ENCODE measurements at places on chromosomes 3 and 15.
A peak's percentile ranks its signal among the peaks of the same experiment; 100 is the strongest.

DNA sequence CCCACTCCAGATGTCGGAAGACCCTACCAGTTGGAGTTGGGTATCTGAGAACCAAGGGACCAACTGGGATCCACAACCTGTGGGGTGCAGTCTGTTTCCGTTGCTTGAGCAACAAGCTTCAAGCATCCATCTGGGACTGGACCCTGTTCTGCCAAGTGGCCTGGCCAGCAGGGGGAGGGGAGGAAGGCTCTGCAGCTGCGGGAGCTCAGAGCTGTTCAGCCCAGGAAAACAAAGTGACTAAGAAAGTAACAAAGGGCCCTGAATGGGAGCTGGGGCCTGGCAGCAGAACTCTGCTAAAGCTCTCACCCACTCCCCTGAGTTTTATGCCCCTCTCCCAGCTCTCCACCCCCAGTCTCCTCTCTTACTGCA lies 2.7 kb downstream of the TYRO3 start:
- no peak for DNase-seq

- no peak for DNase-seq
Measured at GRCh38 chr15:95457520-95457919, 873.0 kb upstream of the NR2F2 start.

DNA sequence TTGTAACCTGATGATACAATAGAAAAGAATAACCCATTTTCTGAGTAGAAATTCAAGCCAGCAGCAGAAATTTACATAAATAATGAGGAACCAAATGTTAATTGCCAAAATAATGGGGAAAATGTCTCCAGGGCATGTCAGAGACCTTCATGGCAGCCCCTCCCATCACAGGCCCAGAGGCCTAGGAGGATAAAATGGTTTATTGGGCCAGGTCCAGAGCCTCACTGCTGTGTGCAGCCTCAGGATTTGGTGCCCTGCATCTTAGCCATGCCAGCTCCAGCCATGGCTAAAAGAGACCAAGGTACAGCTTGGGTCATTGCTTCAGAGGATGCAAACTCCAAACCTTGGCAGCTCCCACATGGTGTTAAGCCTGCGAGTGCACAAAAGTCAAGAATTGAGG lies 352.1 kb upstream of the MEIS2 start:
- no peak for DNase-seq

DNA sequence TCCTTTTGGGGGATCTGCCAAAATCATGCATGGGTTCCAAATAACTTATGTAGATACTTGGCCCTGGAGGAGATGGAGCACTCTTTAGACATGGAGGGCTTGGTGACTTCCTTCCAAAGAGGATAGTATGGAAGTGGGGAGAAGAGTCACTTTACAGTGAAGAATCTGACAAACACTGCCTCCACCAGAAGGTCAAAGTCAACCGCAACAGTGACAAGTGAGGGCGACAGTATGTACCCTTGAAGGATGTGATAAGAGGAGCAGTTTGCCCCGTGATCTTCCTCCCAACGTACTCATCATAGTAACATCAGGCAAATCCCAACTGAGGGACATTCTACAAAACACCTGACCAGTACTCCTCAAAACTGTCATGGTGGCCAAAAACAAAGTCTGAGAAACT lies 62.0 kb downstream of the LMCD1 start:
- no peak for DNase-seq

- DNase-seq: no peak
Measured at GRCh38 chr3:38970851-38971638, 80.7 kb downstream of the SCN11A start.

GRCh38 chr3:133021206-133021605 lies 17.0 kb upstream of the TMEM108 start:
- no peak for DNase-seq

DNA sequence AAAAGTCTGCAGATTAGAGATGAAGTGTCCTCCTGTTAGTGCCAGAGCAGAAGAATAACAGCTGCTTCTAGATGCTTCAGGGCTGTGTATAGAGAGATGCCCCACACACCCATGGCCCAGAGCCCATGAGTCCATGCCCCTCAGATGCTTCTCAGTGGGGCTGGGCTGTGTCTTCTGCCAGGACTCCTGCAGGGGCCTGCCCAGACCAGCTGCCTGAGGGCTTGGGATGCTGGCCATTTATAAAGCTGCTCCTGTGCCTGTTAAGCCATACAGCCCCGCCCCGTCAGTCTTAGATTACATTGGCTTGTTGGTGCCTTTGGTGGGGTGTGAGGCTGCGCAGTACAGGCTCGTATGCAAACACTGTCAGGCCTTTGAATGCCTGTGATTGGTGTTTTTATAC lies 318.0 kb upstream of the CTDSPL start:
- DNase-seq: no peak

DNA sequence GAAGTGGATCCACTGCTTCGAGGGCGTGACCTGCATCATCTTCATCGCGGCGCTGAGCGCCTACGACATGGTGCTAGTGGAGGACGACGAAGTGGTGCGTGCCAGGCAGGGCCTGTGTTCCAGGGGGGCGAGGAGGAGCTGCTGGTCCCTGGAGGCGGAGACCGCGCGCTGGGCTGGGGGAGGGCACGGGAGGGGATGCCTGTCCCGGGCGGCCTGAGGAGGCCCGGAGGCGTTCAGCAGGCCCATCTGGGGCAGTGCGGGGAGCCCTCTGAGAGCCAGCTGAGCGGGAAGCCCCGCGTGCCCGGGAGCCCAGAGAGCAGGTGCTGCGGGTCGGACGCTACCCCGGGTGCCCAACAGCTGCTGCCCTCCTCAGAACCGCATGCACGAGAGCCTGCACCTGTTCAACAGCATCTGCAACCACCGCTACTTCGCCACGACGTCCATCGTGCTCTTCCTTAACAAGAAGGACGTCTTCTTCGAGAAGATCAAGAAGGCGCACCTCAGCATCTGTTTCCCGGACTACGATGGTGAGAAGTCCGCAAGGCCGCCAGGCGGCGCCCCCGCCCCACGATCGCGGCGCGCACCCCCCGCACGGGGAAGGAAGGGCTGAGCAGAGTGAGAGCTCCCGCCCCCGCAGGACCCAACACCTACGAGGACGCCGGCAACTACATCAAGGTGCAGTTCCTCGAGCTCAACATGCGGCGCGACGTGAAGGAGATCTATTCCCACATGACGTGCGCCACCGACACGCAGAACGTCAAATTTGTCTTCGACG lies 2.9 kb downstream of the GNAT1 start:
- peak; percentile 73 for DNase-seq

DNA sequence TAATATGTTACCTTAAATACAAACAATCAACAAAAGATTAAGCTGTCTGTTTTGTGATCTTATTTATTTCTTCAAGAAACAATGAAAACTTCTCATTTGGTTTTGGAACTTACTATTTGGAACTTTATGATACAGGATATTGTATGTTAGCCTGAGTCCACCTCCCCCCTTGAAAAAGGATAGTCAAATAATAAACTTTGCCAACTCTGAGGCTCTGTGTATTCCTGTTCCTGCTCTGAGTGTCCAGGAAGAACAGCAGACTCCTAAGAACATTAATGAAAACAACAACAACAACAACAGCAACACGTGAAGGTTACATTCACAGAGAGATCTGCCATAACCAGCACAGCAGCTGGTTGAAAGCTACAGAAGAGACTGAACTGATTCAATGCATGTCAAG lies 108.1 kb upstream of the AADACL2 start:
- DNase-seq: no peak

DNA sequence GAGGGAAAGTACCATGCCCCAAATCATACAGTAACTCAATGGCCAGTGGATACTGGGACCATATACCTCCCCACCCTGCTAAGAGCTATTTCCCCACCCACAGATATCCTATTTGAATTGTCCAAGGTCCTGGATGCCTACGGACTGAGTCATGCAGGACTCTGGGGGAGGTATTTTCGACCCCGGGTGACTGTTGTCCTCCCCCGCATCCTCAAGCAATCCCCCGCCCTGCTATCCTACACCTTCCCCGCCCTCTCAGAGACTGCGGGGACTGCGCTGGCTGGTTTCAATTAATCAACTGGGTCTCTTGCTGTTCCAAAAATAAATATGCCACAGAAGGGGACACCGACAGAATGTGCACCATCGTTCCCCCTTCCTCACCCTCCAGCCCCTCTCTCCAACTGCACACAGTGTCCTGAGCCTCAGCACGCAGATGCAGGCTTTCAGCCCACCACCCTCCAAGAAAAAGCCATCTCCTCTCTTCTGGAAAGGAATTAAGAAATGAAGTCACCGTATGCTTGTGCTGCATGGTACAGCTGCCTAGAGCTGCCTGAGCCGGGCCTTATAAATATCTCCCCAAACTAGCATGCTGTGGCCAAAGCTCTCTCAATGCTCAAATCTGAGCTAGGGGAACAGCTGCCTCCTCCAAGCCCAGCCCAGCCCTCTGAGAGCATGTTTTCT lies 8.1 kb downstream of the CAV3 start:
- no peak for DNase-seq

GRCh38 chr3:174340624-174341587 lies 518.2 kb upstream of the NAALADL2 start:
- DNase-seq: no peak

DNA sequence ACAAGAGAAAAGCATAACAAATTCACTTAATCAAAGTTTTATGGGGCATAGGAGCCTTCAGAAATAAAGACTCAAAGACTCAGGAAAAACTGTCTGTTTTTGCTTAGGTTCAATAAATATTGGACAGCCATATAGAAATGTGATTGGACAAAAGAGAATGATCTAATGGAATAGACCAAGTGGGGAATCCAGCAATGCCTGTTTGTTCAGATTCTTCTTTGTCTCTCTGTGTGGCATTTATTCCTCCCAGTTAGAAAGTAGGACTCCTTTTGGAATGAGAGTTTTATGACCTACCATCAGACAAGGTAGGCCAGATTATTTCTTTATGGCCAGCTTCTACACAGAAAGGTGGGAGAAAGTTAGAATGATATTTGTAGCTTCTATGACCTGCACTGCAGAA lies 1460.1 kb downstream of the OTOL1 start:
- DNase-seq: no peak

GRCh38 chr15:90201130-90201943 lies at the start of gene SEMA4B:
Gene SEMA4B, plus strand, starts transcription at chr15:90201330. Its CDS starts 249 bp downstream, at chr15:90201579.
- no peak for DNase-seq

- no peak for DNase-seq
Measured at GRCh38 chr3:116039651-116039985, 405.7 kb downstream of the LSAMP start.

GRCh38 chr3:102614021-102614569 lies 179.3 kb downstream of the ZPLD1 start:
- DNase-seq: no peak

DNA sequence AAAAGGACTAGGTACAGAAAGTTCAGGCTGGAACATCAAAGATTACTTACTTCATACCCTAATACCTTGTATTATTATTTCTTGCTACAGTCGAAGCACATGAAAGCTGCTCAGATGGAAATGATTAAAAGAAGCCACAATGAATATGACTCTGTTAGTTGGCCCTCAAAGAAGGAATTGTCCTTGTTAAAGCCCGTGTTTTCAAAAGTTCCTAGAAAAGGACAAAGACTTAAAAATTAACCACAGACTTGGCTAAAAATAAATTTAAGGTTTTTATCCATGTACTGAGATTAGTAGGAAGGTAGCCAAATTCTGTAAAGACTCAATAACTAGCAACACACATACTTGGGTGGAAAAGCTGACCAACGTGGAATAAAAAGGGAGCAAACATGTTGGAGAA lies 251.0 kb upstream of the RARB start:
- DNase-seq: no peak

DNA sequence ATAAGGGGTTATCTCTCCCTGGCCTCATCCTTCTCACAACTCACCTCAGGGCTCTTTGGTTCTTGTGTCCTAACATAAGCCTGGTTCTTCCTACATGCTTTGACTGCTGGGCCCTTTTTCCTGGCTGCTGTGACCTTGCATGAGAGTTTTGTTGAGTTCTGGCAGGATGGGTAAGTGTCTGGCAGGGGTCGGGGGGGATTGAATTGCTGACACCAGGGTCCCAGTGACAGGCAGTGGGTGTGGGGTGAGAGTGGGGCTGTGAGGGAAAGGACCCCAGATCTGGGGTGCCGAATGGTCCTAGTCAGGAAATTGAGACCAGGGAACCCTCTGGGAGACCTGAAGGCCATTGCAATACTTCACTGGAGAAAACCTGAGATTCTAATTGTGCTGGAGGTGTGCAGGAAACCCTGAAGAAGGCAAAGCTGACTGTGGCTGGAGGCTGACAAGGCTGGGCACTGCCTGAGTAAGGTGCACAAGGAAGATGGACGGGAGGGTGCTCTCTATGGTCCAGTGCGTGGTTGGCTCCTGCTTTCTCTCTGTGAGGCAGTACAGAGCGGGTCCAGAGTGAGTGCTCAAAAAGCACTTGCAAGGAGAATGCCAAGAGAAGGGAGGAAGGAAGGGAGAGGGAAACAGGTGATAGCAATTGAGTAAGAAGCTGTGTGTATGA lies 76.8 kb downstream of the CLSTN2 start:
- DNase-seq: no peak

DNA sequence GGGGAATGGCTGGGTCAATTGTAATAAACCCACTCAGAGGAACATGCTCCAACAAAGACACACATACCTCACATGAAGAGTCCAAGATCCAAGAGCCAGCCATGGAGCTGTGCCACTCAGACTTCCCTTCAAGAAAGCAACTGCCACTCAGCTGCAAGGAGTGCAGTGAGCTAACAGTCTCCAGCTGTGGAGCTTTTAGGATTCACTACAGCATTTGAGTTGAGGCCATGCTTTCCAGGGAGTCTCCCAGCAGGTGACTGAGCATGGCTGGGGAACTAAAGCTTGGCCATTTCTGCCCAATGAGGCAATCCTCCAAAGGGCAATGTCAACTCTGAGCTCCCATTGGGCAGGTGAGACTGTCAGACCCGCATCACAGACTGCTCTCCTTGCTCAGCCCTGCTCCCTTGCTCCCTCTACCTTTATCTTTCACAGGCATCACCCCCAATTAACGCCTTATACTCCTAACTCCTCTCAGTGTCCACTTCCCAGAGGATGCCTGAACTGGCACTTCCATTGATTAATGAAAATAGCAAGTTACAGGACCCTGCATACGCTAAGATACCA lies 165.3 kb upstream of the CTNNB1 start:
- DNase-seq: no peak

DNA sequence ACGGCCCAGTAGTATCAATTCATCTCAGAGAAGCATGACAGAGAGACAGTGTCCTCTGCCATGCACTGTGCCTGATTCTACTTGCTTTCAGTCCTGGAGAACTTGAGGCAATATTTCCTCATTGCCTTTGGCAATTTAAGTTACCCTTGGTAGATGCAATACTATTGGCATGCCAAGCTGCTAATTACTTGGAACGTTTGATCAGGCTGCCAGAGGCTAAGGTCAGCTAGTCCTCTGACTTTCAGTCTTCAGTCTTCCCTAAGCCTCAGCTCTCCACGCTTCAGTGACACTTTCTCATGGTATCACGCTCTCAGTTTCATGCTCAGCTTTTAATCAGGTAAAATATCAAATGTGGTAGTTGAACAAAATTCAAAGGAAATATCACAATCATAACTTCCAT lies 13.1 kb upstream of the OSBPL11 start:
- no peak for DNase-seq

DNA sequence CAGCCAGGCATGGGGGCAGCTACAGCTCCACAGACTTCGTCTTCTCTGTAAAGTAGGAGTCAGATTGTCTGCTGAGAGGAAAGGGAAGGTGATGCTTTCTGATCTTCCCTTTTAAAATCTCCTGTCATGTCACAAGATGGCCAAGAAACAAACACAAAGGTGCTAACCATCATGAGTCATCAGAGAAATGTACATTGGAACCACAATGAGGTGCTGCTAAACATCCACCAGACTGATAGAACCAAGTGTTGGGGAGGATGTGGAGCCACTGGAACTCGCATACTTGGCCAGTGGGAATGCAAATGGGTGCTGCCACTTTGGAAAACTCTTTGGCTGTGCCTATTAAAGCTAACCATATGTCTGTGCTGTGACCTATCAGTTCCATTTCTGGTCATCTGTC lies 268.8 kb downstream of the SLCO3A1 start:
- DNase-seq: no peak

Measured in stimulated activated CD8-positive, alpha-beta memory T cell treated with anti-CD3 and anti-CD28 coated beads, Interleukin-7, amount 100 ng/mL, for 1 hour (primary cell).